ENCODE measurements at places on chromosomes 7 and 10. TPM values are rescaled to one million over a fixed set of nuclear protein-coding genes. Genes with fewer than 3 reads are reported as not detected.

DNA sequence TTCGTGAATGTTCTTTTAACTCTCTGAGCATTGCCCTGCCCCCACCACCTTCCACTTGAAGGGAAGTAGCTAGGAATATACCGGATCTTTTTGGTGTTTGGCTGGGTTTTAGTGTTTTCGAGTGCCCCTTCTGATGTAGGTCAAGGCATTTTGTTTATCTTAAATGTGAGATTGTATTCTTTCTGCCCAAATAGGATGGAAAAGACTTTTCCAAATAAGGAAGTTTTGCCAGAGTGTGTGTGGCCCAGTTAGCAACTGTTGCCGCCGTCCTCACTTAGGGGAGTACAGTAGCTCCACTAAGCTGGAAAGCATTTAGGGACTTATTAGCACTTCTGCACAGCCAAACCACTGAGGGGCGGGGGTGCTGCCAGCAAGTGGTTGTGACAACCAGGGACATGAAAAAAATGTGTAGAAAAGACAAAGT is 29.8 kb upstream of the VCL start:
- DNase-seq, result peak; percentile 58

Gene PAX4
- total RNA-seq, result not detected

GRCh38 chr7:1144269-1144771 is 15.7 kb downstream of the ZFAND2A start:
- DNase-seq, result peak; percentile 27

GRCh38 chr7:117169907-117170306 is 153.0 kb downstream of the WNT2 start:
- DNase-seq, result no peak

DNA sequence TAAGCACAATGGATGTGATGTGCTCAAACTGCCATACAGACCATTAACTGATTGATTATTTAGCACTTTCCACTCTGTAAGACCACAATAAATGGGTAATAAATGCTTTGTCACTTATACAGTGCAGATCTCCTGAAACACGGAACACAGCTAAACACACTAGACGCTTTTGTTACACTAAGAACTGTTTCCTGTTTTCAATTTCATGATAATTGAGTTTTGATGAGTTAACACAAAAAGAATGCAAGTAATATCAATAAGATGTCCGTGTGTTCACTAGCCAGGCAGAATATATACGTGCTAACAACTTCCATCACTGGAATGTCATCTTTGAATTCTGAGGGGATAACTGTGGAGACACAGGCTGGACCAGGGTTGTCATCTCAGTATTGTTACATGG is 178.8 kb downstream of the SKAP2 start:
- DNase-seq, result peak; percentile 20

Gene PRF1
- not detected for total RNA-seq

GRCh38 chr7:27115221-27116026 is 12.9 kb upstream of the HOXA2 start:
- peak; percentile 88 for DNase-seq

DNA sequence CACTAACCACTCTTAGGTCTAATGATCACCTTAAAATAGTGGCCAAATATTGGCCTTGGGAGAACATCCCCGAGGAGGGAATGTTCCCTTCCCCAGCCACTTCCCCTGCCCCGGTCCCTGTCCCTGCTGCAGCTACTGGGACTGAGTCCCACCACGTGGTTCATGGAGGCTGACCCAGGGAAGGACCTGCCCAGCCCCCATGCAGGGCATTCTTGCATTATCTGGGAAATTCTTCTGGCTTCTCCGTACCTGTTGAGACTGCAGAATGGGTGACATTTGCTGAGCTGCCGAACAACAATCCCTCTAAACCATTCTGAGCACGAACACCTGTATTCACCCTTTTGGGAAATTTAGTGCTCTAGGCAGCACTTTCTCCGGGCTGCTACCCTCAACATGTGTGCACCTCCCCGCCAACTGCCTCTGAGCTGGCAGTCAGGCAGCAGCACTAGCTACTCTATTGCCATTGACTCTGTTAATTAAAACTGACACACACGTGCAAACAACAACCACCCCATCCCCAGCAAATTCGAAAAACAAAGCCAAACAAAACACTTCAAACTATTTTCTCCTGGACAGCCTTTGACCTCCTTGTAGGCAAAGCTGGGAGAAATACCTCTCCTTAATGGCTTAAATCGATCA is 567.4 kb upstream of the MKI67 start:
- DNase-seq, result no peak

Gene KIAA1549
- 2.6 TPM for total RNA-seq

DNA sequence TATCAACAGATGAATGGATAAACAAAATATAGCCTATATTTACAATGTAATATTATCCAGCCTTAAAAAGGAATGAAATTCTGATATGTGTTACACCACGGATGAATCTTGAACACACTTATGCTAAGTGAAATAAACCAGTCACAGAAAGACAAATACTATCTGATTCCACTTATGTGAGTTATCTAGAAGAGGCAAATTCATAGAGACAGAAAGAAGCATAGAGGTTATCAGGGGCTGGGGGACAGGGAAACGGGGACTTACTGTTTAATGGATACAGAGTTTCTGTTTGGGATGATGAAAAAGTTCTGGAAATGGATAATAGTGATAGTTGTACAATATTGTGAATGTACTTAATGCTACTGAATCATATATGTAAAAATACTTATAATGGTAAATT is 329.9 kb downstream of the LRMDA start:
- DNase-seq, result no peak

Gene PBLD
- total RNA-seq, result 7.1 TPM
